ENCODE measurements at places on chromosomes 3 and 15. TPM values are rescaled to one million over a fixed set of nuclear protein-coding genes. Genes with fewer than 3 reads are reported as not detected.

- no peak for DNase-seq
Observed at GRCh38 chr3:5122741-5123706, 932 bp downstream of the ARL8B start.

DNA sequence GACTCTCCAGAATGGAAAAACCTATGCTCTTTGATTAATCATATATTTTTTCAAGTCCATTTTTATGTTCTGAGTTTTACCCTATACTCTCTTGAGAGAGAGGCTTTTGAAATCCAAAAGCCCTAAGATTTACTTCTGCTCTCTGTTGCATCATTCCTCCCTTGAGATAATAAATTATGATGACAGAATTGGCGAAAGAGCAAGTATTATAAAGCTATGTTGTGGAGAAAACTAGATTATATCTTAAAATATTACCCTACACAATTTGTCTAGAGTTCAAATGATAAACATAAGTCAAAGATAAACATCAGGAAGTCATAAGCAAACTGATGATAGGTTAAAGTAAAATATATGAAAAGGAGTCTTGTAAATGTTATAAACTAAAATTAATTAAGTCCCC lies 293.4 kb upstream of the MME start:
- no peak for DNase-seq

- no peak for DNase-seq
Observed at GRCh38 chr15:76752549-76752948, 152.6 kb downstream of the SCAPER start.

- no peak for DNase-seq
Observed at GRCh38 chr3:20935791-20936190, 749.8 kb upstream of the SGO1 start.

The IMPG2 gene
- 0.29 TPM for polyA plus RNA-seq

DNA sequence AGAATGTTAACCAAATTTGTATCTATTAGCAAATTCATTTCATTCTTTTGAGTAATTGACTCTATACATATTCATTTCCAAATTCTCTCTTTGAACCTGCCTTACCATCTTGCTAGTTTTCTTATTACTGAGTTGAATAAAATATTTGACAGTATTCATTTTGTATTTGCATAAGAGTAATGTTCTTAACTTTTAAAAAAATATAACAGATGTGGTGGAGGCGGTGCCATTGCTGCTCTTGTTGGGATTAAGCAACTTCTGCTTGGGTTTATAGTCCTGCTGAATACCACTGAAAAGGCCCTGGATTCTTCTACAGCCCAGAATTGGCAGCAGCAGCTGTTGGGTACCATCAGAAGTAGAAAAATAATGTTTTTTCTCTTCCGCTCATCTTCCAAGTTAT lies 148.9 kb upstream of the PEX5L start:
- no peak for DNase-seq

The CKMT1B gene
- polyA plus RNA-seq: 2.5 TPM

The SCG3 gene
- polyA plus RNA-seq: not detected

GRCh38 chr3:140023616-140024530 lies 88.9 kb downstream of the CLSTN2 start:
- DNase-seq: no peak

DNA sequence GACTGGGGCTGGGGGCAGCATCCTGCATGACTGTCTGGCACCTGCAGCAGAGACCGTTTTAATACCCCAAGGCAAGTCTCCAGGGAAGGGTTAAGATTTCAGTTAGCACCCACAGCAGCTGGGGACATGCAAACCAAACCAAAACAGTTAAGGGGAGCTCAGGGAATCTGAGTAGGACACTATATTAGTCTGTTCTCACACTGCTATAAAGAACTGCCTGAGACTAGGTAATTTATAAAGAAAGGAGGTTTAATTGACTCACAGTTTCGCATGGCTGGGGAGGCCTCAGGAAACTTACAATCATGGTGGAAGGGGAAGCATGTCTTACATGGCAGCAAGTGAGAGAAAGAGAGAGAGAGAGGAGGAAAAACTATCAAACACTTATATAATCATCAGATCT lies 25.3 kb downstream of the GALNT15 start:
- DNase-seq: no peak

The LMLN gene
- 8.2 TPM for polyA plus RNA-seq

GRCh38 chr3:58560771-58561311 lies 16.4 kb downstream of the FAM107A start:
- no peak for DNase-seq

GRCh38 chr3:106208251-106208650 lies 339.4 kb upstream of the CBLB start:
- no peak for DNase-seq

- no peak for DNase-seq
Observed at GRCh38 chr15:48922046-48922445, 41.7 kb downstream of the SHC4 start.

- DNase-seq: no peak
Observed at GRCh38 chr3:112403103-112403502, 70.1 kb downstream of the CD200 start.

The DNAJA4 gene
- 23.1 TPM for polyA plus RNA-seq

GRCh38 chr3:78726545-78726944 lies 1041.3 kb downstream of the ROBO1 start:
- DNase-seq: no peak

GRCh38 chr3:9205345-9206143 lies 43.9 kb downstream of the SRGAP3 start:
- DNase-seq: no peak

DNA sequence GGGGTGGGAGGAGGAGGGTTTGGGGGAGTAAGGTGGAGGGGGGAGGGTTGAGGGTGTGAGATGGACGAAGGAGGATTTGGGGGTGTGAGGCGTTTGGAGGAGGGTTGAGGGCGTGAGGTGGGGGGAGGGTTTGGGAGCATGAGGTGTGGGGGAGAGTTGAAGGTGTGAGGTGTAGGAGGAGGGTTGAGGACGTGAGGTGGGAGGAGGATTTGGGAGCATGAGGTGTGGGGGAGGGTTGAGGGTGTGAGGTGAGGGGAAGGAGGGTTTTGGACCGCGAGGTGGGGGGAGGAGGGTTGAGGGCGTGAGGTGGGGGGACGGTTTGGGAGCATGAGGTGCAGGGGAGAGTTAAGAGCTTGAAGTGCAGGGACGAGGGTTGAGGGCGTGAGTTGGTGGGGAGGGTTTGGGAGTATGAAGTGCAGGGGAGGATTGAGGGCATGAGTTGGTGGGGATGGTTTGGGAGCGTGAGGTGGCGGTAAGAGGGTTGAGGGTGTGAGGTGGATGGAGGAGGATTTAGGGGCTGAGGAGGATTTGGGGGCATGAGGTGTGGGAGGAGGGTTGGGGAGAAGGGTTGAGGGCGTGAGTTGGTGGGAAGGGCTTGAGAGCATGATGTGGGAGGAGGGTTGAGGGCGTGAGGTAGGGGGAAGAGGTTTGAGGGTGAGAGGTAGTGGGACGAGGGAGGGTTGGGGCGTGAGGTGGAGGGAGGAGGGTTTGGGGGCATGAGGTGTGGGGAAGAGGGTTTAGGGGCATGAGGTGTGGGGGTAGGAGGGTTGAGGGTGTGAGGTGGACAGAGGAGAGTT lies 1.2 kb downstream of the MLF1 start:
- DNase-seq: no peak

GRCh38 chr15:26950001-26950400 lies 21.0 kb upstream of the GABRG3 start:
- DNase-seq: no peak

DNA sequence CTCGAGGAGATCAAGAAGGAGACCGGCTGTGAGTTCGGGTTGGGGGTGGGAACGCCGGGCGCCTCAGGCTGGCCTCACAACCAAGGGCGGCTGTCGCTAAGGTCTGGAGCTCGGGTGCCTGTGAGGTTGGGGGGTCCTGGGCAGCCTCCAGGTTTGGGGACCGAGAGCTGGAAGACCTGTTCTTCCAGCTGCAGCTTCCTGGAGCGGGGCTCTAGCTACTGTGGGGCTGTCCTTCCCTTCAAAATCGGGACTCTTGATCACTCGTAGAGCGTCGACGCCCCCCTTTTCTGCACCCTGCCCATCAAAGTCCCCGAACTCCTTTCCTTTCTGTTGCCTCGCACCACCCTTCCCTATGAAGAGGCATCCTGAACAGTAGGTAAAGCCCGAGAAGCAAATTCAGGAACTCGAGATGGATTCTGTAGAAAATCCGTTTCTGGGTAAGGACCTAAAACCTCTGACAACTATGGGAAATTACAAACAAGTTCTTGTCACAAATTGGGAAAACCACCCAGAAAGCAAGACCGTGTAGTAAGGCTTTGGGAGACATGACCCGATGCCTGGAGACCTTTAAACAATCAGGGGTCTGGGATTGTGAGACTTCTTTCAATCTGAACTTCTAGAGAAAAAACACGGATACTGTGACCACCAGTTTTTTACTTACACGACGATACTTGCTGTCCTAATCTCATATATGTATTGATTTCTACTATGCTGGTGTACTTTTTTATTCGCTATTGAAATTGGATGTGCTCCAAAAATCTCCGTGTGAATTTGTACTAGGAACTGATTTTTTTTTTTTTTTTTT lies 556 bp downstream of the CHP1 start:
- DNase-seq: no peak

The CHCHD4 gene
- 19.9 TPM for polyA plus RNA-seq

DNA sequence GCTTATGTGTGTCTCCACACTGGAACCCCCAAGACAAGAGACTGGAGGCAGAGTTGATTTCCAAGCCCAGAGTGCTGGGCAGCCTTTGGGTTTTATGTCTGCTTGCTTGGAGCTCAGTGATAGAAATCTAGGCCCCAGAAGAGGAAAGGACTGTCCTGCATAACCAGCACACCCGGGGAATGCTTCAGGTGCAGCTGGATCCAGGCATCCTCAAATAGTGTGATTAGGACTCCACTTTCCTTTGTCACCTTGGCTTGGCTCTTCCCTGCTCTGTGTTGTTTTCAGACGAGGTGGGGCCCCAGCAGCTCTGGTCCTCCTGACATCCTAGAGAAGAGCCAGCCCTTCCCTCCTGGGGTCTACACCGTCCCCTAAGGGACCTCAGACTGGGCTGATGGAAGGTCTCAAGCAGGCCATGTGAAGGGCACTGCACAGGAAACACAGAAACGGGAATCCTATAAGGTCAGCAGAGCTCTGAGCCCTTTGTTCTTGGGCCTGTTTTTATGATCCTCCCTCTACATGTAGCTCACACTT lies 143.7 kb downstream of the TJP1 start:
- no peak for DNase-seq

The SEMA6D gene
- 38.6 TPM for polyA plus RNA-seq

The GALNT15 gene
- polyA plus RNA-seq: 3.2 TPM

- DNase-seq: no peak
Observed at GRCh38 chr3:194045919-194046318, 90.0 kb upstream of the HES1 start.

GRCh38 chr15:36472672-36473071 lies 106.8 kb upstream of the CDIN1 start:
- DNase-seq: no peak

The STRA6 gene
- 32.5 TPM for polyA plus RNA-seq

The FRMD5 gene
- polyA plus RNA-seq: 1.0 TPM

GRCh38 chr3:2568156-2568555 lies 469.5 kb downstream of the CNTN4 start:
- DNase-seq: peak; percentile 12

GRCh38 chr15:40739854-40740253 lies 15.2 kb downstream of the RMDN3 start:
- no peak for DNase-seq

- DNase-seq: no peak
Observed at GRCh38 chr3:46675843-46676567, 17.5 kb downstream of the ALS2CL start.

The DAZL gene
- 0.07 TPM for polyA plus RNA-seq

The GASK1A gene
- 4.6 TPM for polyA plus RNA-seq

DNA sequence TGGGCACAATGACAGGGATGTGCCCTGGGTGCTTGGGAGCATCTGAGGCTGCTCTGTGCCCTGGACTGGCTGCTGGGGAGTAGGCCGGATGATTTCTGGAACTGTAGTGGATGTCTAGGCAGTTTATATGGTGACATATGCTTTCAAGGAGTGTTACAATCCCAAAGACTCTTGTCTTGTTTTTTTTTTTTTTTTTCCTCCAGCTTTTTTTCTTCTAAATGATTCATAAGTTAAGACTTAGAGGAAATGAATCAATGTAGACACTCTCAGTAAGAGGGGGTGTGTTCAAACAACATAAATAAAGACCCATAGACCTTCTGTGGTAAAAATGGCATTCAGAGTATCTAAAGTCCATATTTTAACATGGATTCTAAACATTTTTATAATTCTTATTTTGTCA lies 706.1 kb upstream of the GOLIM4 start:
- no peak for DNase-seq

GRCh38 chr15:76861815-76862397 lies 43.2 kb downstream of the SCAPER start:
- no peak for DNase-seq

DNA sequence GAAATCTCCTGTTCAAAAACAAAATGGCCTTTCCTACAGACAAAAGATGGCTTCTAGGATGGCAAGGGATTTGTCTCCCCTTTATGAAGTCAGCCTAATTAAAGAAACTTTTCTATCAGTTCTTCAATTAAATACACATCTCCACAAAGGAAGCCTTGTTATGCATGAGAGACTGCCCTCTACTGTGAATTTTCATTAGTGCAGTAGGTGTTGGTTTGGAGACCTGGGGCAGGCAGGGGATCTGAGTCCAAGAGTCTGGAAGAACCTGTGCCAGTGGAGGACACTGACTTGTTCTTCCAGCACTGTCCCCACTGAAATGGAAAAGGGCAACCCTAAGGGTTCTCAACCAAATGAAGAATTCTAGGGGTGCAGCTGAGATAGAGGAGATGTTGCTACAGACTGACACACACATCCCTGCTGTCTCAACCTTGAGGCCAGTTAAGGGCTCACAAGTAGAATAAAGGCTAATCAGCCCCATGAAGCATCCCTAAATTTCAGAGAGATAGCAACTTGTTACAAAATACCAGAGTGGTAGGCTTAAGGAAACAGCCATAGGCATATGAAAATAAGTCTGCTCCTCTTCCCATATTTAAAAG lies 174.0 kb upstream of the PRICKLE2 start:
- DNase-seq: peak; percentile 48

DNA sequence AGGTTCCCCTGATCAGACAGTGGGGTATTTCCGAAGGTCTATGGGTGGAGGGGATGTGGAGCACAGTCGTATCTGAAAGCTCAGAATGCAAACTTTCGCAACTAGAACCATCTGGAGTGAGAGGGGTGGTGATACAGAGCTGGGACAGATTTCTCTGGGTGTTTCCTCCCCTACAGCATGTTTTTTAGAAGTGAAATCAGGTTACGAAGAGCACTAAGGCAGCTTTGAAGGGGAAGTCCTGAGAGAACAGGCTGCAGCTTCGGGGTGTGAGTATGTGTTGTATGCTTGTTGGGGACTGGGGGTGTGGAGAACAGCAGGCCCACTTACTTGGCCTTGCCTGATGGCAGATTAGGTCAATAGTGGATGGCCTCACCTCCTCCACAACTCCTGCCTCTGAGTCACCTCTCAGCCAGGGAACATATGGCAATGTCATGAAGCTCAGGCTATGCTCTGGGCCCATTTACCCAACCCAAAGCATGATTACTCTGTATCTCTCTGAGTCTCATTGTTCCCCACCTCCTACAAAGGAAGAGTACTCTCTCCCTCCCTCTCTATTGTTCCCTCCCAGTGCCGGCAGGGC lies 107.2 kb upstream of the RASGRP1 start:
- DNase-seq: no peak

The ZNF80 gene
- 0.06 TPM for polyA plus RNA-seq

- DNase-seq: peak; percentile 22
Observed at GRCh38 chr15:55434989-55435825, 26.9 kb downstream of the PIERCE2 start.
